ENCODE measurements at places on chromosomes 7 and 10.

DNA sequence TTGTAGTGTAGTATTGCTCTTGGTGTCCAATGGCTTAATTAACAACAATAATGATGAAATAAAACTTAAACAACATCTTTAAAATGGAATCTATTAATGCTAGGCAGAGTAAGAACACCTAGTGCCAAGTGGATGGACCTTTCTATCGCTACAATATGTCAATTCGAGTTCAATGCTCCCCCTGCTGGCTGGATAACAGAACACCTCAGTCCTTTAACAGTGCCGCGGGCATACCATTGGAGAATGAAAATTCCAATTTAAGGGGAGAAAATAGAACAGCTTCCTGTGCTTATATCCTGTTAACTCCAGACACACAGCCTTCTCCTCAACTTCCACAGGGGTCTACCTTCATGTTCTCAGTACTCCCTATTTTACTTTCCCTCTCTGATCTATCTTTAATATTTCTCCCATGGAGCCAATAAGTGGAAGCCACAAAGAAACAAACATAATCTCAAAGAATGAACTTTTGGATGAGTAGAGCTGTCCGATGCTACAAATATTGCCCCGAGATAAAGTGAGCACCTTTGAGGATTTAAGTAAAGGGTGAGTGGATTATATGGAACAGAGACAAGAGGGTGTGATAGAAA is 41.4 kb downstream of the COL1A2 start:
- DNase-seq, result no peak

DNA sequence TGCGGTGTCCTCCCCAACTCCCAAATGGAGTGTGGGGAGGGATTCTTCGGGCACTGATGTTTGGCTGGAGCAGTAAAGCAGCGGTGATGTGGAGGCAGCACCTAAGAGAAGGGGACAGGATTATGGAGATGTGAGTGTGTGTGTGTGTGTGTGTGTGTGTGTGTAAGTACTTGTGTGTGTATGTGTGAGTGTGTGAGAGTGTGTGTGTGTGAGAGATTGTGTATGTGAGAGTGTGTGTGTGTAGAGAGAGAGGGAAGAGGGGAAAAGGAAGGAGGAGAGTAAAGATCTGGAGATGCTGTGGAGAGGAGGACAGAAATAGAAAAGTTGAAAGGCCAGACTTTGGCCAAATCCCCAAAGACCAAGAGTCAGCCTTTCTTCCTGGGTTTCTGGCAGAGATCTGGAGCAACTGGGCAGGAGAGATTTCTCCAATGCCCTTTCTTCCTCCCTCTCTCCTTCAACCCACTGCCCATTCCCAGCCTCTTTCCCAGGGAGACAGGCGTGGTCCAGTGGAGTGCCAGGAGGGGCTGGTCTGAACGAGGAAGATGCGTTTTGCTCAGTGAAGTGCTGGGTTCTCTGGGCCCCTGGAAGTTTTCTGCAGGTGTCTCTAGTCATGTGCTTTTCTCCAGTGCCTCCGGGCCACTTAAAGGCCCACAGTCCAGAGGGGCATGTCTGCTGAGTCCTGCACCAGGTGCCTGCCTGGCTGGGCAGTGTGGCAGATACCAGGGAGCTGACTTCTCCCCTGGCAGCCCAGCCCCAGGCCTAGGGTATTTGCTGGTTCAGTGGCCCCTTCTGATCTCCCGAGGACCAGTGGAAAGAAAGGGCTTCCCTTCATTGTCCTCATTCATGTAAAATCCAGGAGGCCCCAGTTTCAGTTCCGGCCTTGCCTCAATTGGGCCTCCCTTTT is 60.5 kb downstream of the HK1 start:
- no peak for DNase-seq

DNA sequence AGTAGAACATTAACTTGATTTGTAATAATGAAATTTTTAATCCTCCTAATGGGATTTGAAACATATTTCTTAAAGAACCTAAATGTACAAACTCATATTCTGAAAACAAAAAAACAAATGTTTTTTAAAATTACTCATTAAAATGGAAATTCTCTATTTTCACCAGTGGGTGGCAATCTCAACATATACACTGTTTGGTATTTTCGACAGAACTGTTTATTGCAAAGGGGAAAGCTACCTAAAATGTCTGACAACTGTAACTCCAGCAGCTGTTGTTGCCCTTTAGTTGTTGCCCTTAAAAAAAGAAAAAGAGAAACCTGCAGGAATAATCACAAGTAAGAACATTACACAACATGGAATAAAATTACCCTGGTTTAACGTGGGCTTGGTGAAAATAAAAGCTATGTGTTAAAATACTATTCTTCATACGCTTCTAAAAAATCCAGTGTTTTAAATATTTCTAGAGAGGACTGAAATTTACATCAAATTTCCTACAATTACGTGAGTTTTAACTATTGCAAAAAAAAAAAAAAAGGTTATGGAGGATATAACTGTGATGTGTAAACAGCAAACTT is 54.5 kb downstream of the COL1A2 start:
- no peak for DNase-seq

- DNase-seq, result no peak
Measured at GRCh38 chr10:13587391-13587790, 626 bp downstream of the PRPF18 start.

DNA sequence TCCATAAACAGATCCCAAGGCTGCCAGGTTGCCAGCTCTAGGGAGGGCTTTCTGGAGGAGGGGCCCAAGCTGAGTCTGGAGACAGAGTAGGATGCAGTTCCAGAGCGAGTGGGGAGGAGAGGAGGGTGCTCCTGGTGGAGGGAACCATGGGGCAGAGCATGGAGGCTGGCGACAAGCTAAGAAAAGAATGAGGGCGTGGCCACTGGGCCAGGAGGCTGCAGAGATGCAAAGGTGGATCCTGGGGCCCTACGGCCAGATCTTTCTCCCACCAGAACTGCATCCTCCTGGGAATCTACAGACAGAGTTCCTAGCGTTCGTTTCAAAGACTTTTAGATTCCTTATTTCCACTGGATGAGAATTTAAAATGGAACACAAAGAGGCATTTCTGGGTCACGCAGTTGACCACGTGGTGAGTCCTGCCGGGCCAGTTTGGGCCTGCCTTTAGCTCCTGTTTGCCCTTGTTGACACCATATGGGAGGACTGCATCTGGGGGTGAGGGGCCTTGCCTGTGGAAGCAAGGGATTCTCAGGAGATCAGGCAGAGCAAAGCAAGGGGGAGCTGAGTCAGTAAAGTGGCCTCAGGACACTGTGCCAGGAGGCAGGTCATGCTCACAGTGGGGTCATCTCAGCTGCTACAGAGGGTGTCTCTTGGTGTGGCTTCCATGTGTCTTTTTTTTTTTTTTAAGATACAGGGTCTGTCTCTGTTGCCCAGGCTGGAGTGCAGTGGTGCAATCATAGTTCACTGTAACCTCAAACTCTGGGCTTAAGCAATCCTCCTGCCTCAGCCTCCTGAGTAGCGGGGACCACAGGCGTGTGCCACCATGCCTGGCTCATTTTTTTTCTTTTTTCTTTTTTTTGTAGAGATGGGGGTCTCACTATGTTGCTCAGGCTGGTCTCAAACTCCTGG is 137.8 kb downstream of the SH3PXD2A start:
- no peak for DNase-seq

DNA sequence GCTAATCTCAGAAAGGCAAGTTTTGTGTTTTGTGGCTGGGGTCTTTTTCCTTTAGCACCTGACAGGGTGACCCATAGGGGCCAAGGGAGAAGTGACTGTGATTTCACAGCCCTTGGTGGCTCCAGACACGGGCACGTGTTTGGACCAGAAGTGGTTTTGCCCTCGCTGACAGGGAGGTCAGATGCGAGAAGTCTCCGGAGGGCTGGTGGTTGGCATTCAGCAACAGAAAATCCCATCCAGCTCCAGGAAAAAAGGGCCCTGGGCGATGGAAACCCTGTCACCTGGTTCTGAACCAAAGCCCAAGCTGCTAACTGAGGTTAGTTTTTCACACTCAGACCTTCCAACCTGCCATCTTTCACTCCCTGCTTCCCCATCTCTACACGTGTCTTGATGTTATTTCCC is 272.9 kb downstream of the TRIL start:
- DNase-seq, result no peak

- no peak for DNase-seq
Measured at GRCh38 chr10:69901628-69902505, 100.2 kb downstream of the COL13A1 start.

DNA sequence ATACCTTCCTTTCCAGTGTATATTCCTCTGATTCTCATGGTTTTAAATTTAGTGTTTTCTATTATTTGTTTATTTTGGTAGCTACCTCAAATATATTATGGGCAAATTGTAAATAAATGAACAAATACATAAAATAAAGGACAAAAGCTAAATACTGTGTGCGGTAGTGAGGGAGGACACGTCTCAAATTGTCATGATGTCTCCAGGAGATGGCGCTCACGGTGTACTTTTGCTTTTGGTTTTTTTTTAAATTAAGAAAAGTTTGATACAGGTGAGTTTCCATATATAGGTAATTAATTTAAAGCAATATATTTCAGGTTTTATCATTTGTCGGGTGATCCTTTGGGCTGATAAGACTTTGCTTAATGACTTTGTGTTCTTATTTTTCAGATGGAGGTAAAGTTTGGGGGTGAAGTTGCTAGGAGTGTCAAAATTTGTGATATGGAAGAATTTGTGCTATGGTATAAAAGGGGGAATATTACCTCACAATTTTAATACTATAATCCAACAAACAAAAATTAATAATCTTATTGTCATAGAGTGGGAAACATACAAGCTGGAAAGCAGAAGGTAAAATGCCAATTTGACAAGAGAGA is 68.4 kb upstream of the TMEM229A start:
- no peak for DNase-seq

GRCh38 chr7:44259547-44260457 is 59.0 kb downstream of the YKT6 start:
- no peak for DNase-seq

DNA sequence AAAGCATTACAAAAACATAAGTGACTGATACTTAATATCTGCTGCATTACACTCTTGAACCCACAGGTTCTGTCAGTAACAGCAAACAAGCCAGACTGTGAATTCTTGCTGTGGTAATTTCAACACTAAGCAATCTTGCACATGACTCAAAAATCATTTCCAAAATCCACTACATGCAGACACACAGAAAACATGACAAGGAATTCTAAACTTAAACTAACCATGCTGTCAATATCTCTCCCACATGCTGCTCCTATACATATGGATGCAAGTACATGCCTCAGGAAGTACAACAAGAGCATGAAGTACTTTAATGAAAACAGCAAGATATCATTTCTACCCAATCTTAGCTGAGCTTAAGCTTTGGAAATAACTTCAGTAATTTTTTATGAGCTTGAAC is 890.2 kb upstream of the KCND2 start:
- no peak for DNase-seq

DNA sequence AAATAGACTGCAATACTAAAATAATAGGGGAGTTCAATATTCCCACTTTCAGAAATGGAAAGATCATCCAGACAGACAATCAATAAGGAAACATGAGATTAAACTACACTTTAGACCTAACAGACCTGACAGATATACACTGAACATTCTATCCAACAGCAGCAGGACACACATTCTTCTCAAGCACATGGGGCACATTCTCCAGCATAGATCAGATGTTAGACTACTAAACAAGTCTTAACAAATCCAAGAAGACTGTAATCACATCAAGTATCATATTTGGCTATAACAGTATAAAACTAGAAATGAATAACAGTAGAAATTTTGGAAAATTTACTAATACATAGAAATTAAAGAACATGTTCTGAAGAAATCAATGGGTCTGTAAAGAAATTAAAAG is 458.9 kb upstream of the ANKRD30A start:
- no peak for DNase-seq

DNA sequence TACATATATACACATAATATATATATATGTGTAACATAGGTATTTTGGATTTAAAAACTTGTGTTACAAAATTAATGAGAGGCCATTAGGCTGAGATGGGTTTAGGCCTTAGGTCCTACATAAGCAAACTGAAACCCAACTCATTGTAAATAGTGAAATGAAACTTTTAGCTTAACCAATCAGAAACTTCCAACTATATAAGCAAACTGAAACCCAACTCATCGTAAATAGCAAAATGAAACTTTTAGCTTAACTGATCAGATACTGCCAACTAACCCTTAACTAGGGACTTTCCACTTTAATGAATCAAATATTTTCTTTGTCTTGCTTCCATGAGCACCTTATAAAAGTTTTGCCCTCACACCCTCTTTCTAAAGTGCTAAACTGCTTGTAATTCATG is 17.3 kb upstream of the SAMD9L start:
- no peak for DNase-seq

- DNase-seq, result peak; percentile 55
Measured at GRCh38 chr10:125144693-125145623, 15.4 kb downstream of the CTBP2 start.

GRCh38 chr10:32077896-32078485 is 21.8 kb upstream of the KIF5B start:
- DNase-seq, result no peak

DNA sequence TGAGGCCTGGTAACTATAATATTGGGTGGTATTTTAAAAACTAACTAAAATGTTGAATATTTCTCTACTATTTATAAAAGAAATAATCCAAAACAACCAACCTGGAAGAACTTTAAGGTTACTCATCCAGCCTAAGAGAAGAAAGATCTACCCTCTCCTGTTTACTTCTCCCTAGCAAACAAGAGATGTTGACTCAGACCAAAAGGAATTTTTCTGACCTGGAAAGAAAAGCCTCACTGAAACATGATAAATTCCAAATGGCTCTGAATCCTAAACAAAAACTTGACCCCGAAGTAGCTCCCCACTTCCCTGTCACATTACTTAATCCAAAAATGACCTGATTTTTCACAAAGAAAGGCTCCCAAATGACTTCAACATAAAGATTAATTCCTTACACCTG is 101.2 kb downstream of the PARD3 start:
- no peak for DNase-seq

GRCh38 chr7:19295376-19295775 is 150.2 kb upstream of the FERD3L start:
- DNase-seq, result no peak

DNA sequence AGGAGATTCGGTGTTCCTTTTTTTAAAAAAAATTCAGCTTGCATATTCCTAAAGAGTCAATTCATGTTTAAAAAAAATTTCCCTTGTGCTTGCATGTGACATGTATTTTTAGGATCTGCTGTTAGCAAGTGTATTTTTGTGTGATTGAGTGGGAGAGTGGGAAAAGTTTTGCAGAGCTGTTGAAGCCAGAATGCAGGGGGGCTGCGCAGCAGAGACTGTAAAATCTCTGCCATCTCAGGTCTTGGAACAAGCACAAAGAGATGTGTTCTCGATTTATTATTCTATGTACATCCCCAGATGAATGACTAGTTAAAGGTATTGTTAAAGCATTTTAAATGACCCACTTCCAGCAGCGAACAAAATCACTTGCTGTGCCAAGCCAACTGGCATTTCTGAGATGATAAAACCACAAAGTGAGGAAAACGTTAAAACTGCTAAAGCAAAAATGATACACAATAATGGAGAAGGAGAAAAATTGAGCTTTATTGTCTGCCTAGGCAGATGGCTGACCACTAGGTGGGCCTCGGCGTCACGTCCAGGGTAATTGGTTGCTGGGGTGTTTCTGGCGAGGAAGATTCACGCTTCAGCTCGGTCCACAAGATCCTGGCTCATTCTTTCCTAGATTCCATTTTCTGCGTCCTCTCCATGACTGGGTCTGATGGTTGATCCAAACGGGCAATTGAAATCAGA is 67.0 kb upstream of the ATRNL1 start:
- no peak for DNase-seq
